Urothelium cell line (cell line): ENCODE measurements at places on chromosomes 5 and 9.

DNA sequence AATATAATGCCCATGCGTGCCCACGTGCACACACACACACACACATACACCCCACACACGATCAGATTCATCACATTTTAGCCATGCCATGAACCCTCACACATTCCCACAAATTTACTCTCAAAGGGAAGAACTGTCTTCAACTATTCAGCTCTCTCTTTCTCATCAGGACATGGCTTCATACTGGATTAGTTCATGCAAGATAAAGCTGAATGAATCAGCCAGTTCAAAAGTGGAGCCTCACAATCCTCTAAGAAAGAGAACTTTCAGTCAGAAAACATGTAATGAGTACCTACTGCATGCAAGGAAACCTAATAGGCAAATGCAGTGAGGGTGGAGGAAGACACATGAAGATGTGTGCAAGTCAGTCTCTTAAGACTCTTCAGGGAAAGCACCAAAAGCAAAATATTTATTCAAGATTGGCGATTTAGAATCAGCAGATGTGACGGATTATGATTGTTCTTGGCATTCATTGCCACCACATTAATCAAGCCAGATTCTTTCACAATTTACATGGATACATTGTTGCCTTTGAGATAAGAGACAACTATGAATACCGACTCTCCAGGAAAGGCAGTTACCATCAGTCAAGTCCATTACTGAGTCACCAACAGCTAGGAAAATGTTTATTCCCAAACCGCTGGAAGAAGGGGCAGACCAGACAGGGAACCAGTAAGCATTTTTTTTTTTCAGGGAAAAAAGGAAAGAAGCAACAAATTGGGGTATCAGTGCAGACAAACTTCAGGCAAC lies 30.3 kb upstream of the PUM3 start:
- DNase-seq: no peak

DNA sequence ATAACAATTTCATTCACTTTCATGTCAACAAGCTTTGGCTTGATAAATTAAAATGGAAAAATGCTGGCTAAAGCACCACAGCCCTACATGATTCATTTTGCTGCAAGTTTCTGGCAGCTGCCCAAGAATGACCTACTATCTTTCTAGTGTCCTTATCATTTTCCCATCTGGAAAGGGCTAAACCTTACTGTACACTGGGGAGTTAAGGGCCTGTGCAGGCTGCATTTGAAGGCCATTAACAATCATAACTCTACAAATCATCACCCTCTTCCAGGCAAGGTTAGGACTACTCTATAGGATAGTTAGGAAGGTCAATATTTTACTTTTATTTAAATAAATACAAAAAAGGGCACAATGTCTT lies 579.7 kb upstream of the ZNF608 start:
- peak; percentile 55 for DNase-seq

- DNase-seq: no peak
Observed at GRCh38 chr5:11622785-11623184, 281.5 kb downstream of the CTNND2 start.

DNA sequence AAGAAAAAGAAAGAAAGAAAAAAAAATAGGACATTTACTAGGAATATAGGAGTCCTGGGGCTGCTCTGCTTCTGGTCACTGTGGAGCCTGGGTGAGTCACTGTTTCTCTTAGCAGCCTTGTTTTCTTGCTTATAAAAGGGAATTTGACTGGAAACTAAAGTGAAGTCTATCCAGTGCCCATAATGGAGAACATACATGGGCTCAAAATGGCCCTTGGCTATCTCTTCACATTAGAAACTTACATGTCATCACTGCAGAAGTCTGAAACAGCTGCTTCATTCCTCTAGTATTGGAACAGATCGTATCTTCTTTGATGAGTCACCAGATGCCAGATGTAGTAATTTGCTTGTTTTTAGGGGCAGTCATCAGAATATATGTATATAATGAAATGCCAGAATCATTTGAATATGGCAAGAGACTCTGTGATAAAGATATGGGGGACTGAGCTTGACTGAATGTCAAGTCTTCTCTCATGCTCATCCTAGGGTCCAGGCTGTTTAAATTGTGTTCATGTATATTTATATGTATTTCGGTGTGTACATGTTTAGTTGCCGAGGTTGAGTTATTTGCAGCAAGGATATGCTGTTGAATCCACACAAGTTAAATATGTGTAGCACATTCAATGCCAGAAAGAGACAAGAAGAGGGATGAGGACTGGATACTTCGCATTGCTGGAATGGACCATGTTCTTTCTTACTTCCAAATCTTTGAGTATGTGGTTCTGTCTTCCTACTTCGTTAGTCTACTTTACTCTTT lies 56.7 kb downstream of the SGCD start:
- DNase-seq: no peak

DNA sequence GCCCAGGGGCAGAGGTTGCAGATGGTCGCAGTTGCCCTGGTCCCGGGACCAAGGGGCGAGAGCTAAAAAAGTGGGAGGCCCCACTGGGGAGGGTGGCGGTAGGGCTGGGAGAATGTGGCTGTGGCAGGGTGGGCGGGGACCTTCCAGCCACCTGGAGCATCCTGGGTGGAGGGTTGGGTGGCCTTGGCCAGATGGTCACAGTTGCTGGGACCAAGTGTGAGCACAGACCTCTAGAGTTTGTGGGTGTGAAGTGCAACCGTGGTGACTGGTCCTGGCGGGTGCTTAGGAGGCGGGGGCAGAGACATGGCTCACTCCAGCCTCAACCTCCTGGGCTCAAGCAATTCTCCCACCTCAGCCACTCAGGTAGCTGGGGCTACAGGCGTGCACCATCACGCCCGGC lies 5.7 kb upstream of the TRAF2 start:
- DNase-seq: no peak

DNA sequence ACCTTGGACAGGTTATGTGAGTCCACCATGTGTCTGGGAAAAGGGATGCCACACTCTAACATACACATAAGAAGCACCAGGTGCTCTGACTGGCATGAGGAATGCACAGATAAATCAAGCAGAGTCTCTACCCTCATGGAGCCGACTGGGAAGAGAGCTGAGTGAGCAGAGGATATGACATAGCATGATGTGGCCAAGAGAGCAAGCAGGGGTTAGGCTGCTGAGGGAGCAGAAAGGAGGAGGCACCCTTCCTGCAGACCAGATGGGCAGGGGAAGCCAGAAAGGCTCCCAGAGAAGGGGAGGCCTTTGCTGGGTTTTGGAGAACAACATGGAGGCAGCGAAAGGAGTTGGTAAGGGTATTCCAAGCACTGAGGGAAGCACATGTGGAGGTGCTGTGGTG lies 223.1 kb downstream of the GNA14 start:
- DNase-seq: no peak

DNA sequence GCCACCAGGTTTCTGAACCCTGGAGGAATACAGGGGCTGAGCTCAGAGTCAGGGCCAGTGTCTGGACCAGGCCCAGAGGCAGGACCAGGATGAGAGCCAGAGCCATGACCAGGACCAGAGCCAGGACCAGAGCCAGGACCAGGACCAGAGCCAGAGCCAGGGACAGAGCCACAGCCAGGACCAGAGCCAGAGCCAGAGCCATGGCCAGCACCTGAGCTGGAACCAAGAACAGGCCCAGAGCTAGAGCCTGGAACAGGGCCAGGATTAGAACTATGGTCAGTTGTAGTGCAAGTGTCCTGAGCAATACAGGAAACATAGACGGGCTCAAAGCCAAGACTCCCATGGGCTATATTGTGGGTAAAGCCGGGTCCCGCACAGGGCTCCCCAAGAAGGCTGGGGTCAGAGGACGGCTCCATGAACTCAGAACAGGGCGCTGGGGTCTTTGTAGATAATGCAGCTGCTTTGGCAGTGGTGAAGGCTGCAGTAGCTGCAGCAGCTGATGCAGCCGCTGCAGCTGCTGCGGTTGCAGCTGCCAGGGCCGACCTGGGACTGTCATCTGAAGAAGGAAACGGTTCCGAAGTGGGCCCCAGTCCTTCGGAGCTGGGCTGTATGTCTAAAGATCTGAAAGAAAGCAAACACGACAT lies 559 bp downstream of the SPAG8 start:
- DNase-seq: no peak

DNA sequence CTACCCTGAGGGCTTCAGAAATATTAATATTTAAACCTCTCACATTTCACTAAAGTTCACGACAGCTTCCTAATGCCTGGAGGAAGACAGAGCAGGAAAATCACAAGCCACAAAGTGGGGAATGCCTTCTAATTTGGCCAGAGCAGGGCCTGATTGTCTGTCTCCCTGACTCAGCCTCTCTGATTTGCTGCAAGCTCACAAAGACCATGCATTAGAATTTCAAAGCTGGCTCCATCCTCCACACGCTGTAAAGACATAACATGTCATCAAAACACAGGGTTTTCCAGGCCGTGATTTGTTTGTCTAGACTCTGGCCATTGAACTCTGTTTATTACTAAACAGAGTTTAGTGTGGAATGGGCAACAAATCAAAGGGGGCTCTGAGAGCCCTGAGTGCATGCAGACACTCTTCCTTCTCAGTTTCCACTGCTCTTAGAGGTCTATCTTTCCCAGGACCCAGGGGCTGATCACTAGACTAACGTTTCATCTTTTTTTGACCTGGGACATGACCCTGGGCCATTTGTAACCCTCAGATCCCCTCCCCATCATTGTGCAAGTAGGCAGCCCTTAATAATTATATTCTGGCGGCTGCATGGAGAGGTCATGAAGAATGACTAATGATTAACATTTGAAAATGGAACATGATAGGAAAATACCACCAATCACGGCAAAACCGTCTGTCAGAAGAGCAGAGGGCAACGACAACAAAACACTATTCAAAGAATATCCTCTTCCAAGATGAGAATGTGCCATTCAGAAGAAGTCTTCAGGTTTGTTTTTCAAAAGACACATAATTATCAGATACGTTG lies 140.2 kb downstream of the ENC1 start:
- DNase-seq: no peak

DNA sequence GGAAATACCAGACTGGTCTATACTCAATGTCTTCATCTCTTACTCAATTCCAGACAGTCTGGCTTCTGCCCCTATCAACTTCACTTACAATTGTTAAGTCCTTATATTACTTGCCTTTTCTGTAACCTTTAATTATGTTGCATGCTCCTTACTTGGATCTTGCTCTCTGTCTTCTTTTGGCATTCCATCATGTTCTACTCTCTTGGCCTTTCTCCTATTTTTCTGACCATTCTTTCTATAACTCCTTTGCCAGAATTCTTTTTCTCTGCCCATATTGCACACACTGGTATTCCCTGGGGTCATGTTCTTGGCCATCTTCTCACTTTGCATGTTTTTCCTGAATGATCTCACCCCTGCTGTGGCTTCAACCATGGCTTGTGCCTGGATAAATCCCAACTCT lies 209.8 kb upstream of the ZNF462 start:
- DNase-seq: no peak

GRCh38 chr9:113556877-113557593 lies 93.5 kb downstream of the RGS3 start:
- no peak for DNase-seq

DNA sequence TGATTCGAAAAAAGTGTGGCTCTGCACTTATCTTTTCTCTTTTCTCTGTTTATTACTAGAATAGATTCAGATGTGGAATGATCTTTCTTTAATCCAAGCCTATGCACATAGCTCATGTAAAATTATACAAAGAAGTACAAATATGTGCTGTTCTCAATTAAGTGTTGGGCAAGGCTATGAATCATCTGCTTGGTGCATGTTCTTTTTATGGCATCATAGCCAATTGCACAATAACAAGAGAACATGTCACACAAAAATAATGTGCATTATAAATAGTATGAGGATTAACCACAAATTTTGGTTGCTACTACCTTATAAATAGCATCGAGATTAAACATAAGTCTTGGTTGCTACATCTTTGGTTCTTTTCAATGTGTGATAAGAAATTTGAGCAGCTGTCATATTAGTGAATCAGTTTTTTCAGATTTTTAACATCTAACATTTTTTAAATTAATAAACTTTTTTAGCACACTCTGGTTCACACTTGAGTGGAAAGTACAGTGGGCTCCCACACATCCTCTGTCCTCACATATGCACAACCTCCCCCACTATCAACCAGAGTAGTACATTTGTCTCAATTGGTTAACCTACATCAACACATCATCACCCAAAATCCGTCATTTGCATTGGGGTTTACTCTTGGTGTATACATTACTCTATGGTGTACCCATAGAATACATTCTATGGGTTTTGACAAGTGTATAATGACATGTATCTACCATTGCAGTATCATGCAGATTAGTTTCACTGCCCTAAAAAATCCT lies 6.8 kb upstream of the RECK start:
- peak; percentile 38 for DNase-seq

- DNase-seq: no peak
Observed at GRCh38 chr9:70901746-70902145, 219.7 kb downstream of the TRPM3 start.

DNA sequence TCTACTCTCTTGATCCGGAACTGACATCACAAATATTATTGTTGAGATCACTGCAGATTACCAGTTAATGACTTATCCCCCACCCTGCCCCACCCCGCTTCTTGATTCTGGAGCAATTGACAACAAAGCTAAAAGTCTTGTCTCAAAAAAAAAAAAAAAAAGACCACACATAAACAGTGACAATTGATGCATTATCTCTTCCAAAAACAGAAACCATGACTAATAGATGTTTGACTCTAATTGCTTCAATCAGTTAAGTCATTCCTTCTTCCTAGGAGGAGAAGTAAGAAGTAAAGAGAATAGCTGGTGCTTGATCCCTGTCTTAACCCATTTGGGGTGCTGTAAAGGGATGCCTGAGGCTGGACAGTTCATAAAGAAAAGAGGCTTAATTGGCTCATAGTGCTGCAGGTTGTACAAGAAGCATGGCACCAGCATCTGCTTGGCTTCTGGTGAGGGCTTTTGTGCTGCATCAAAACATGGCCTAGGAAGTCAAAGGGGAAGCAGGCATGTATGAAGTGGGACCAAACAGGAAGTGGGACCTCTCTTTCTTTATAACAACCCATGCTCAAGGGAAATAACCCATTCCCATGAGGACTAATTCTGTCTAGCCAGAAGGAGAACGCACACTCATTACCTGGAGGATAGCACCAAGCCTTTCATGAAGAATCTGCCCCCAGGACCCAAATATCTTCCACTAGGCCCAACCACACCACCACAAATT lies 158.7 kb downstream of the TMEM167A start:
- no peak for DNase-seq

GRCh38 chr5:38672059-38672788 lies 115.8 kb upstream of the LIFR start:
- DNase-seq: peak; percentile 18

- no peak for DNase-seq
Observed at GRCh38 chr9:91301161-91301560, 60.6 kb downstream of the AUH start.

DNA sequence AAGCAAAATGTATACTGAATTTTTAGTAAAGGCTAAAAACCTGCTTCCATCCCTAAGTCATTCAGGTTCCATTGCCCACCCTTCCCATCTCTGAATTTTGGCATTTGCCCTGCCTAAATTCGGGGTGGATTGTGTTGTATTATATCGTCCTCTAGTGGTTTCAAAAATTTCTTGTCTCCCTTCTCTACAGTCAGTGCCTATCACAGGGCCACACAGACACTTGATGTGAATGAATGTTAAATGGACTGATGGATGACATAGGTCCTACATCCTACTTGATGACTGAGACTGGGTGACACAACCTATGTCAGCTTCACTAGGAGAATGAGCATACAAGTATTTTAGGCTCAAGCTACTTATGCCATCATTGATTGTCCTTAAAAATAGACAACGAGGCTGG lies 45.6 kb upstream of the SLC30A5 start:
- DNase-seq: peak; percentile 21
